ENCODE measurements at places on chromosomes 5 and 9.

DNA sequence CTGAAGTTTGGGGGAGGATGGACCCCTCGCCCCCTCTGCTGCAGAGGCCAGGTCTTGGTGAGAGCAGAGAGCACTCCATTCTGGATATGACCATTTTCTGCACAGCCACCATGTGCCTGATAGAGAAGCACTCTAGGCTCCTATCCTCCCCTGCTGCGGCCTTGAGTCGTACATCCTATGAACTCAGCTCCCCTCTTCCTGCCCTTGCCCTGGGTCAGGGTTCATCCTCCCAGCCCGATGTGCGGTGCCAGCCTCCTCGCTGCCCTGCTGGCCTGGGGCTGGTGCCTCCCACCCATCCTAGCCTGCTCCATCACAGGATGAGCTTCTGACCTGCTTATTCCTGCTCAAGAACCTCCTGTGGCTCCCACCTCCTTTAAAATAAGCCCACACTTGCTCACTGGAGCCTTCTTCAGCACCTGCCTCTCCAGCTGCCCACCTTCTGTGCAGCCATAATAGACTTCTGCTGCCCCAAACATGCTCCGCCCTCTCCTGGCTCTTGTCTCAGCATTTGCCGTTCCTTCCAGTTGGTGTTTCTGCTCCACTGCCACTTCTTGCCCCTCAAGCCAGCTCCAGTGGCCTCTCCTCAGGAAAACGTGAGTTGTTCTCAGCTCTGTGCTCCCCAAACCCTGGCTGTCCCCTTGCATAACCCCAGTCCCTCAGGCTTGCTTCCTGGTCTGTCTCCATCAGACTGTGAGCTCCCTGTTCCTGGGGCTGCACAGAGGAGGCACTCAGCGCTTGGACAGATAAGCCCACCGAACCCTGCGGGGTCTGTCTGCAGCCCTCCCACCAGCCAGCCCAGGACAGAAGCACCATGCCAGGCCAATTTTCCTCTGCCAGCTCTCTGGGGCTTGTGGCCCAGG lies 22.3 kb upstream of the TTLL11 start:
- DNase-seq: no peak

DNA sequence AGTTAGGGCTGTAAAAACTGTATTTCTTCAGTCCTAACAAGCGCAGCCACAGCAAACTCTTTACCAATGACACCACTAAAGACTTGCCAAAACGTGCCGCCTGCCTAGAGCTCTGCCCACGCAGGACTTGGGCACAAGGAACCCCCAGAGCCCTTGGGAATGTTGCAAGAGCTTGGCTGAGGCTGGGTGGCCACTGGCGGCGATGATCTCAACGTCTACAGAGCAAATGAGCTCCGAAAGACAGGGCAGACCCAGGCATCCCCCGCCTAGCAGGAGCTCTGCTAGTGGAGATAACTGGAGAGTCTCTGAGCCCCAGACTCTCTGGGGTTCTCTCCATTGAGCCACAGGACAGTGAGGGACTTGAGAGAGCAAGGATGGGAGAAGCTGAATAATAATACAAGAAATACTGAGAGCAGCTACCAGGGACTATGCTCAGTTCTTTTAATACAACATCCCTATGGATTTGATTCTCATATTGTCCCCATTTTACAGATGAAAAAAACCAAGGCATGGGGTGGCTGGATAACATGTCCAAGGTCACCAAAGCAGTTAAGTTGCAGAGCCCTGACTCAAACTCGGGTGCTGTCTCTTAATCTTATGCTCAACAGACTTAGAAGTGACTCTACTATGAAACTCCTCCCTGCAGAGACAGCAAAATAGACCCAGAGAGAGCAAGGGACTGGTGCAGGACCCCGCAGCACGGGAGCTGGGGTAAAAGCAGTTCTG lies 32.5 kb downstream of the SHB start:
- DNase-seq: no peak

- no peak for DNase-seq
Observed at GRCh38 chr5:110957934-110958333, 113.6 kb upstream of the TSLP start.

DNA sequence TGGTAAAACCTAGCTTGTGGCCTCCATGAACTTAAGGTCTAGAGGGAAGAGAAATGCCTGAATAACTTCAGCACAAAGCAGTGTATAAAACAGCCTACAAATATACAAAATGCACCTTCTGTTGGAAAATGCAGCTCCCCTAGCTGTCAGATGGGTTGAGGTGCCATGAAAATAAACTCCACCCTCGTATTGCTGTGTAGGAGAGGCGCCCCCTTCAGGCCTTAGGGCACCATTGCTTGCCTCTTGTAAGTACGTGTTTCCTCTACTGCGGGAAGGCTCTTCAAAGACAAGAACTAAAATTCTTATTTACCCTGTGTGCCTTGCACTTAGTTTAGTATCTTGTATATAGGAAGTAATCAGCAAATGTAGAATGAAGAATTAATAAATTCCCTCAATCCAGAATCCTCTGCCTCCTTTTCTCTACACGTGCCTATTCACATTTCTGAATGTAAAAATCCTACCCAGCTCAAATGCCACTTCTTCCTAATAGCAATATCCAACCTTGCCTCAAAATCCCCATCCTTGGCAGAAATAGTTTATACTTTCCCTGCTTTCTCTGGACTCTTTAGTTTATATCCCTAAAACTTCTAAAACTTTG lies 393.7 kb upstream of the PDE4D start:
- DNase-seq: no peak

GRCh38 chr5:31962351-31962751 lies 211.8 kb downstream of the GOLPH3 start:
- DNase-seq: no peak

DNA sequence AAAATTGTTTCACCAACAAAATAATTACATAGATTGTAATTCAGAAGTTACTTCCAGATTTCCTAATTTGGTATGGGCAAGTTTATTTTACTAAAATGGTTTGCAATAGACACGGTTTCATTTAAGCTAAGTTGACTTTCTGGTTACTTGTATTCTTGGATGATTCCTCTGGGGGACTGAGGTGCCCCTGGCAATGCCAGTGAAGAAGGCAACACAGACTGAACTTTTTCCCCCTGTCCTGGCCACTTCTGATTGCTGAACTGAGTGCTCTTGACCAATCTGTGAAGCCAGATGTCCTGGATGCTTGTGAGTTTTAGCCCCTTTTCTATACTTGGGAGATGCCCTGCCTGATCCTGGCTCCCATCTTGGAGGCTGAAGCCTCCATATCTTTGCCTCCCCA lies 66.3 kb upstream of the FANCC start:
- no peak for DNase-seq

- DNase-seq: no peak
Observed at GRCh38 chr9:137761032-137761431, 116.5 kb upstream of the CACNA1B start.

GRCh38 chr5:173835661-173836060 lies 52.5 kb upstream of the CPEB4 start:
- no peak for DNase-seq

DNA sequence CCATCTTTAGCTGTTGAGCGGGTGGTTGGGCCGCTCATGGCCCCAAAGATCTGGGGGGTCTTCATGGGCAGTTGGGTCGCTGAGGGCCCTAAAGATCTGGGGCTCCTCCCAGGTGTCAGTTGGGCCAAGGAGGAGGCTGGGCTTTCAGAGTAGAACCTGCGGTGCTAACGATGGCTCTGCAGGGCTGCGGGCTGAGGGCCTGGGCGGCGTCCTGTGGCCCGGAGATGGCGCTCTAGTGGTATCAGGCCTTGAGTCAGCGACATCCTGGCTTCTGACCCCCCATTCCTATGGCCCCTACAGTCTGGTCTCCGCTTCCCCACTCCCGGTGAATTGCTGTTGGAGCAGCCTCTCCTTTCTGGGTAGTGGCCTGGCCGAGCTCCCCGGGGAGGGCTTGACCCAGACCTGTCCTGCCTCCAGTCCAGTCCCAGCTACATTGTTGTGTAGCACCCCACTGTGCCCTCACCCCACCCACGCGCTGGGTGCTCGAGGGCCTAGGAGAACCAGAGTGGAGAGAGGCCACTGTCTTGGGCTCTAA lies 640 bp downstream of the C5orf58 start:
- no peak for DNase-seq

GRCh38 chr9:137095664-137096517 lies 9.1 kb downstream of the MAN1B1 start:
- no peak for DNase-seq

DNA sequence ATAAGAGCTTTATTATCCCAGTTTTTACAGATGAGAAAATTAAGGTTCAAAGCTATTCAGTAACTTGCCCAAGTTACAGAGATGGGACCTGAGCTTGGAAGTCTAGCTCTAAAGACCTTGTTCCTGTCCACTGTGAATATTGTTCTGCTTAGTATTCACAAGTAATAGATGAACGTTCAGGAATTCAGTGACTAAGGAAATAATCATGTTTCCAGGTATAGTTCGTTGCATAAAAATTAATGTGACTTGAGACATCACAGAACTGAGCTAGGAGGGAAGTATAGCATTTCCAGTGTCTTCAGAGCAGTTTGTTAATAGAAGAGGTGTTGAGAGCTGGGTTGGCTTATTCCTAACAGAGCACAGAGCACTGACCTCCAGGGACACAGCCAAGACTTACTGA lies 136.1 kb downstream of the FGF1 start:
- DNase-seq: no peak

DNA sequence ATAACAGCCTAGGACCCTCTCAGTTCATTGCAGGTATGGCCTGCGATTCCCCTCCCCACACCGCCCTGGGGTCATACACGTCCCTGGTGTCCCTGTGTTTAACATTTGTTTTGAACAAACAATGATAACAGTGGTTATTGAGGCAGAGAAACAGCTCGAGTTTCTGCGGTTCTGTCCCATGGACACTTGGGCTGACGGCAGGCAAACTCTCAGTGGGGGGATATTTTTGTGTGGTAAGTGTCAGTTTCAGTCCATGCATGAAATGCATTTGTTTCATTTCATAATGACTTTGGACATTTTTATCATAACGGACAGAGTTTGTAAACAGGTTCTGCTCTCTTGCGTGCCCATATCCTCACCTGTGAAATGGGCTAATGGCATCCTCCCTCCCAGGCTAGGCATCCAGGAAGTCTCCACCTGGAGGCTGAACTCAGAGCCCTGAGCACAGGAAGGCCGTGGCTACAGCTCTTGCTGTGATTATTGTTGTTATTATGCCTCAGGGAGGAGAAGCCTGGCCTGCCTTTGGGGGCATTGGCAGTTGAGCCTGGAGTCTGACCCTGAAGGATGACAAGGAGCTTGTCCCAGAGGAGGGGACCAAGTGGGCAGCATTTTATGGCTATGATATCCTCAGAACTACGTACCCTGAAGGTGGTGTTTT lies 190.9 kb downstream of the GADD45G start:
- DNase-seq: no peak

DNA sequence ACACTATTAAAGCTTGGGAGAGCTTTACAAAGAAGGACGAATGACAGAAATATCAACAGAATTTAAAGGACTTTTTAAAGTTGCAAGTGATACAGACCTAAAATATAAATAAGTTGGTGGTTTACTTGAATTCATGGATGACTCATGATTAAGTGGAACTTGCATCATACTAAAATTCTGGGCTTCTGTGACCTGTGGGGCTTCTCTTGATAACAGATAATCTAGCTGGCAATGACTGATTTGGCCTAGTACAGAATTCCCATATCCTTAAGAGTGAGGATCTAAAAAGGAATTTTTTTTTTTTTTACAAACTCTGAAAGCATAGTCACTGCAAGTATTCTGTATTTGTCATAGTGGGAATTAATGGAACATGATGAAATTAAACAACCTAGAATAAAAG lies 543.7 kb upstream of the SGCD start:
- no peak for DNase-seq

DNA sequence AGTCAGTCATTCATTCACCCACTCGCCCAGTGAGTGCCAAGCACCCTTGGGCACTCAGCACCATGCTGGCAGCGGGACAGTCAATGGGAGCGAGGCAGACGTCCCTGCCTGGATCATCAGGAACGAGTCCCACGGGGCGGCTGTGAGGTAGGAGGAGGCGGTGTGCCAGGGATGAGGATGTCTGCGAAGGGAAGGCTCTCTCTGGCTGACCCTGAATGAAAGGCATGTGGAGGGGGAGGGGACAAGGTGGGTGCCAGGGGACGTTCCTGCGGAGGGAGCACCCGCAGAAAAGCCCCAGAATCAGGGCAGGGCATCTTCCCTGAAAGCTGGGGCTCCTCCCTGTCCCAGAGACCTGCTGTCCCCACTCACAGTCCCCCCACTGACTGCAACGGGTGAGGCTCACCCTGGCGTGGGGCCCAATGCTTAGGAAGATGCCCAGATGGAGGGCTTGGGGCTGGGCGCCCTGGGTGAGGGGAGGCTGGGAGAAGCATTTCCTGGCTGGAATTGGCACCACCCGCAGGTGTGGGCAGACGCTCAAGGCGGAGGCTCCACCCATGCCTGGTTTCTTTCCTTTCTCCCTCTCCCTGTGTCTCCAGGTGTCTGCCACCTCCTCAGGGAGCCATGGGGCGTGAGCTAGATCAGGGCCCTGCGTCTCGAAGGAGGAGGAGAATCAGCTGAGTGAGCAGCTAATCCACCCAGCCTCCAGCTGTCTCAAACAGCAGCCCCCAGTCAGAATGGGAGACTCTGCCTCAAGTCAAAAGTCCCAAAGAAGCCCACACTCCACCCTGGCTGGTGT lies 179.0 kb upstream of the PPP1R26 start:
- no peak for DNase-seq
